Fibroblast of skin of right biceps (primary cell): ENCODE measurements at places on chromosomes 5 and 9.

DNA sequence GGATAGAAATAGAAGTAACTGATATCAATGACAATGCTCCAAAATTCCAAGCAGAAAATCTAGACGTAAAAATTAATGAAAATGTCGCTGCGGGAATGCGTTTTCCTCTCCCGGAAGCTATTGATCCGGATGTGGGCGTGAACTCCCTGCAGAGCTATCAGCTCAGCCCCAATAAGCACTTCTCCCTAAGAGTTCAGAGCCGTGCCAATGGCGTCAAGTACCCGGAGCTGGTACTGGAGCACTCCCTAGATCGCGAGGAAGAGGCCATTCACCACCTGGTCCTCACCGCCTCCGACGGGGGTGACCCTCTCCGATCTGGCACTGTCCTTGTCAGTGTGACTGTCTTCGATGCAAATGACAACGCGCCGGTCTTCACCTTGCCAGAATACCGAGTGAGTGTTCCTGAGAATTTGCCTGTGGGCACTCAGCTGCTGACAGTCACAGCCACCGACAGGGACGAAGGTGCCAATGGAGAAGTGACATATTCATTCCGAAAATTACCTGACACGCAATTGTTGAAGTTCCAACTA, 818 bp downstream of the PCDHGA10 start:
- no peak for DNase-seq

GRCh38 chr5:78734094-78734845, 85.7 kb upstream of the LHFPL2 start:
- DNase-seq = no peak

DNA sequence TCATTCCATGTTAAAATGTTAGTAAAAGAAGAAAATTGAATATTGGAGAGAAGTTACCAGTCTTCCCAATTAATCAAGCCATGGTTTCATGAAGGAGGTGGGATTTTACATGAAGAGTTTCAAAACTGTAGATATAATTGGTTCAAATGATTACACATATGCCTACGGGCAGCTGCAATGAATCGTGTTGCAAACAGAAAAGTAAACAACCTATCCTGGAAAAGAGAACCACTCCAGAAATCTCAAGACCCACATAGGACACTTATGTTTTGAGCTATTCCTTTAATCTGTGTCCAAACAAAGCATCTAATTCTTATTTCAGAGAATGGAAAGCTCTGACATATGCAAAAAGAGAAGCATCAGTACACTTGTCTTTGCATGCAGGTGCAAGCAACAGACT, 340.2 kb downstream of the NDUFS4 start:
- no peak for DNase-seq

- no peak for DNase-seq
Observed at GRCh38 chr9:123302348-123303214, 34.2 kb upstream of the STRBP start.

GRCh38 chr9:125438506-125439433, 177.1 kb downstream of the GAPVD1 start:
- DNase-seq = no peak
